ENCODE measurements at places on chromosomes 1 and 21.

- DNase-seq, result no peak
Observed at GRCh38 chr21:41142051-41142795, 25.7 kb upstream of the BACE2 start.

DNA sequence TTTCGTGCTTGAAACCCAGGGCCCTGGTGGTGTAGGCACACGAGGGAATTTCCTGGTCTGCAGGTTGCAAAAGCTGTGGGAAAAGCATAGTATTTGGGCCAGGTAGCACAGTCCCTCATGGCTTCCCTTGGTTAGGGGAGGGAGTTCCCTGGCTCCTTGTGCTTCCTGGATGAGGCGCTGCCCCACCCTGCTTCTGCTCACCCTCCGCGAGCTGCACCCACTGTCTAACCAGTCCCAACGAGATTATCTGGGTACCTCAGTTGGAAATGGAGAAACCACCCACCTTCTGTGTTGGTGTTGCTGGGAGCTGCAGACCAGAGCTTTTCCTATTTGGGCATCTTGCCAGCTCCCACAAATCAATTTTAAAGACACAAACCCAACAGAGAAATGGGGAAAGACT, 183.0 kb downstream of the PHTF1 start:
- no peak for DNase-seq

GRCh38 chr1:224259986-224260385, 70.0 kb downstream of the NVL start:
- no peak for DNase-seq

DNA sequence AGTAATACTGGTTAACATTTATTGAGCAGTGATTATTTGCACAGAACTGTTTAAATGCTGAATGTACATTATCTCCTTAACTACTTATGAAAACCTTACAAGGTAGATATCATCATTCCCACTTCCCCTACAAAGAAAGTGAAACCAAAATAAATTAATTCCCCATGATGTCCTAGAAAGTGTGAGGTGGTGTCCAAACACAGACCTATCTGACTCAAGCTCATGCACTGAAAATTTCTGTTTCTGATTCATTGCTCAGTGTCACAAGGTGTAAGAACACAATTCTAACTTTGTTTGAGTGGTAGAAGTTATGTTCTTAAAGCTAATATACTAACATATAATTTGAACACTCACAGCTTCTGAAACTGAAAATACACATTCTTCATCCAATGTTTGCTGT, 178.7 kb downstream of the MRPL39 start:
- no peak for DNase-seq

DNA sequence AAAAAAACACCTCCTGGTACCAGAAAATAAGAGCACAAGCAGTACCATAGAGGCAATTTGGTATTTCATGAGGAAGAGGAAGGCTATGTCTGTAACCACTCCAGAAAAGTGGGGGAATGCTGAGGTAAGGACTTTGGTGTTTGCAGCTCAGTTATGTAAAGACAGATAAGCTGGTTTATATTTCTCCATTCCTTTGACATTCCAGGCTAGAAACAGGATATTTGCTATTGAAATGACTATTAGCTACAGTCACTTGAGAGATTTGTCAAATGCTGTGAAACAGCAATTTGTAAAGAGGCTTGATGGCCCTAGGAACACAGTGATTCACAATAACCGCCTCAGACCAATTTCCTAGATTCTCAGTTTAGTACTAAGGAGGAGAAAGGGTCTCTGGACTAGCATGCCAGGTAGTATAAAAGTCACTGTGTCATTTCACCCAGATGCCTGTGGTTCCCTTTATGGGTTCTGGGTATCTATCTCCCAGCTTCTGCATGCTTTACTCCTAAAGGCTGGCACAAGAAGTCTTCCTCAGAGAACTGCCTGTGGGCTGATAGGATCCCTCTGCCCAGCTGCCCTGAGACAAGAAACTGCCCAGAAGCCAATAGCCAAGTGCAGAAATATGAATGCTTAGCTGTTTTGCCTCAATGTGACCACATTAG, 80.5 kb downstream of the VCAM1 start:
- no peak for DNase-seq

Data from HT-29 (cell line).